ENCODE measurements at places on chromosomes 12 and 14. TPM values are rescaled to one million over a fixed set of nuclear protein-coding genes. Genes with fewer than 3 reads are reported as not detected.

DNA sequence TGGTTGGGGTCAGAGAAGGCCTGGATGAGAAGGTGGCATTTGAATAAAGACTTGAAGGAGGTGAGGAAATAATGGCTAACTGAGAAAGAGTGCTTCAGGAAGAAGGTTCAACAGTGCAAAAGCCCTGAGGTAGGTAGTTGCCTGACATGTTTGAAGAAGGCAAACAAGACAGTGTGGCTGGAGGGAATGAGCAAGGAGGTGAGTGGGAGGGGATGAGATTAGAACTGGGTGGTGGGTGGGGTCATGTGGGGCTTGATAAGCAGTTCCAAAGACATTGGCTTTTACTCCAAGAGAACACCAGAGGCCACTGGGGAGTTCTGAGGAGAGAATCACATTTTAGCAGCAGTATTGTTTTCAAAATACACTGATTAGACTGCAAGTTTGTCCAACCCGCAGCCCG is 50.5 kb downstream of the HSPB8 start:
- DNase-seq: no peak
- H3K4me3 ChIP-seq: no peak overlapping the region
- no peaks in the 10 kb centered on the region for H3K27me3 ChIP-seq

DNA sequence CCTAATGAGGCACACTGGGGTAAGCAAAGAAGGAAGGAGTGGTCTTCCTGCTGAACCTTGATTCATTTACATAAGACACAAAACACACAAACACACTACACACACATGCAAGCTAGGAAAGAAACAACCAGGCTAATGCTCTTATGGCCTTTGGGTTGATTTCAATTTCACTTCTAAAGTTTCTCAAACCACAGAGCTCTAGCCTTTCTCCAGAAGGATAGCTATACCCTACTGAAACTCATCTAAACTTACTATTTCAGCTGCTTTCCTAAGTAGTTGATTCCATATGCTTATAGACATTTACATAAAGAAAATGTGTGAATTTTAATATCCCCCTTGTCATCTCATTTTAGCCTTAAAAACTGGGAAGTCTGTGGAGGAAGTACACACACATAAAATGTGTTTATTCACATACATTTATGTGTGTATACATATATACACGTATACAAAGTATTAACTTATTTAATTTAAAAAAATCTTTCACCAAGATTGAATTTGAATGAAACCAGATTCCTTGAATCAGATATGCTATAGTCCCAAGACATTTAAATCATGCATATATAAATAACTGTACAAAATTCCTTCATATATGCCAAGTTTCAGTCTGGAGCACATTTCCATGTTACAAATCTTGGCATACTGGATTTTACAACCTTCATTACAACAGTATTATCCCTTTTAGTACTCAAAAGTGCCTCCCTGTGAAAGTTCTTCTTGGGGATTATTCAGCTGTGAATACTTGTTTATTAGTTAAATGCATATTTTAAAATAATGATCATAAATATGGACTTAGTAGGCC is 231.8 kb upstream of the NPAS3 start:
- H3K4me3 ChIP-seq: no peak overlapping the region
- DNase-seq: no peak
- no peak overlapping the region for H3K27ac ChIP-seq
- peaks cover 5% of the 10 kb centered on the region for H3K27me3 ChIP-seq
- H3K4me1 ChIP-seq: no peaks in the 10 kb centered on the region

DNA sequence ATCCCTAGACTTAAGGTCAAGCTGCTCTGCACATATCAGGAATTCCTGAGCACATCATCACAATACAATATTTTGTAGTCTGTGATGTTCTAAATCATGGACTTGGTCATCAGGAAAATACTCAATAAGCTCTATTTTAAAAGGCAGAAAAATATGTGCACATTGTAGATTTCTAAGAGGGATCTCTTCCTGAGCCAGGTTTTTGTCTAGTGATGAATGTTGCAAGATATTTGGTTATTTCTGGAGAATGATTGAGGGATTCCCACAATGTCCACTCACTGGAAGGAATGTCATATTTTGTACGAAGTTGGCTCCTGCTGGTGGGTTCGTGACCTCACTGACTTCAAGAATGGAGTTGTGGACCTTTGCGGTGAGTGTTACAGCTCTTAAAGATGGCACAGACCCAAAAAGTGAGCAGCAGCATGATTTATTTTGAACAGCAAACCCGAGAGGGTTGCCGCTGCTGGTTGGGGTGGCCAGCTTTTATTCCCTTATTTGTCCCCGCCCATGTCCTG is 300.9 kb upstream of the DCN start:
- H3K4me3 ChIP-seq: no peak overlapping the region
- H3K4me1 ChIP-seq: no peaks in the 10 kb centered on the region
- H3K36me3 ChIP-seq: no peaks in the 10 kb centered on the region
- DNase-seq: no peak
- no peaks in the 10 kb centered on the region for H3K27me3 ChIP-seq
- H3K27ac ChIP-seq: no peak overlapping the region

DNA sequence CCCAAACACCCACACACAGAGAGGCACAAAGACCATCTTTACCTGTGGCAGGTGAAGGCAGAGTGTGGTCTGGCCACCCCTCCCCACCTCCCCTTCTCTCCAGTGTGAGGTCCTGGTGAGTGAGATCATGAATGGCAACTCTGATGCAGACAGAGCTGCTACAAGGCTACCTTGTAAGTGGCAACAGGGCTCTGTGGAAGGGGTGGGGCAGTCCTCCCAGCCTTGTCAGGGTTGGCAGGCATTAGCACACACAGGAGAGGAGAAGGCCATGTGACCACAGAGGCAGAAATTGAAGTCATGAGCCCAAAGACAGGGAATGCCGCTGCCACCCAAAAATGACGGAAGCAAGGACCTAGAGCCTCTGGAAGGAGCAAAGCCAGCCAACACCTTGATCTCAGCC is 30.7 kb downstream of the VWF start:
- H3K36me3 ChIP-seq: no peaks in the 10 kb centered on the region
- no peak for DNase-seq
- peaks cover 7% of the 10 kb centered on the region for H3K27me3 ChIP-seq
- no peak overlapping the region for H3K27ac ChIP-seq
- H3K4me3 ChIP-seq: no peak overlapping the region

TGM1 gene
- total RNA-seq: 6.5 TPM

DGKA gene
- total RNA-seq: 771 TPM

OR4K2 gene
- not detected for total RNA-seq

DNA sequence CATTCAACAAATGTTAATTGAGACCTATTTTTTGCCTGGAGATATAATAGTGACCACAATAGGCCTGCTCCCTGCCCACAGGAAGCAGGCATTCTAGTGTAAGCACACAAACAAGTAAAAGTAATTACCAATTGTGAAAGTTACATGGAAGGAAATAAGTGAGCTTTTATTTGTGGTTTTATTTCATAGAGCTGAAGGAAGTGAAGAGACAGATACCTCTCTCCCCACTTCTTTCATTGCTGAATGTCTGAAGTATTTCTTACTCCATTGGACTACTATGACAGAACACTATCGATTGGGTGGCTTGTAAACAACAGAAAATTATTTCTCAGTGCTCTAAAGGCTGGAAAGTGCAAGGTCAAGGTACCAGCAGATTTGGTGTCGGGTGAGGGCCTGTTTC is 183.5 kb downstream of the PRKCH start:
- H3K27me3 ChIP-seq: no peaks in the 10 kb centered on the region
- H3K36me3 ChIP-seq: peaks cover 72% of the 10 kb centered on the region
- no peak for DNase-seq
- peaks cover 93% of the 10 kb centered on the region for H3K4me1 ChIP-seq

SDR39U1 gene
- total RNA-seq: 52.8 TPM

DNA sequence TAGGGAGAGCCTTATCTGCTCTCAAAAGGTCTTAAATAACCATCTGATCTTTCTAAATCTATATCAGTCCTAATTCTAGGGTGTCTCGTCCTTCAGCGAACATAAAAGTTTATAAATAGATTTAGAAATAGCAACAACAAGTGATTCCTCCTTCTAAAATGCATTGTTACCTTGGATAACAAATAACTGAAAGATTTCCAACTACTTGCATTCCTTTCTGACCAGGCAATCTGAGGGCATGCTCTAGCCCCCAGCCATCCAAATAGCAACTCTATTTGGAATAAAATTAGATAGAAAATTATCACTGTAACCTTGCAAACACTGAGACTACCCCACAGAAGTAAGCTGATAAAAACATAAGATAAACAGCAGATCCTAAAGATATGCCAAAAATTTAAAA is 21.8 kb upstream of the KRR1 start:
- DNase-seq: no peak
- H3K27ac ChIP-seq: no peak overlapping the region
- H3K27me3 ChIP-seq: peaks cover 24% of the 10 kb centered on the region
- H3K4me1 ChIP-seq: no peaks in the 10 kb centered on the region

DNA sequence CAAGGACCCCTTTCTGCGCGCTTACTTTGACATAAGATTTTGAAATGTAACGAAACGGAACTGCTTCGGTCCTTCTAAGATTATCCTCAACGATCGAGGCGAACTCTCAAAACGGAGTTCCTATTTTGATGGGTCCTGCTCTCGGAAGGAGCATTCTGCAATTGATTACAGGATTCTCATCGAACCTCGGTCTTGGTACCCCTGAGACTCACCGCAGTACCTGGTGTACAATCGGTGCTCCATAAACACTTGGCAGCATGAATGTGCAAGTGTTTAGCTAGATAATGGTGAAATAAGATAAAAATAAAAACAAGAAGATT is 530 bp upstream of the NEMF start:
- H3K4me1 ChIP-seq: peaks cover 48% of the 10 kb centered on the region
- DNase-seq: no peak
- peak overlapping the region; percentile 92 for H3K4me3 ChIP-seq
- no peaks in the 10 kb centered on the region for H3K27me3 ChIP-seq

All from activated CD4-positive, alpha-beta T cell treated with anti-CD3 and anti-CD28 coated beads, Interleukin-2, amount 10 ng/mL, durations not matched to agents 7 days and 5 days (primary cell).